CD4-positive, alpha-beta T cell treated with Interleukin-17A for 4 hours (primary cell): ENCODE measurements at places on chromosomes 13 and 19.

GRCh38 chr13:107554460-107554859 is 660.9 kb downstream of the LIG4 start:
- DNase-seq = no peak

GRCh38 chr13:23695711-23696464 is 125.7 kb downstream of the TNFRSF19 start:
- peak; percentile 71 for DNase-seq

GRCh38 chr13:106443607-106444322 is 91.7 kb downstream of the EFNB2 start:
- DNase-seq = no peak

DNA sequence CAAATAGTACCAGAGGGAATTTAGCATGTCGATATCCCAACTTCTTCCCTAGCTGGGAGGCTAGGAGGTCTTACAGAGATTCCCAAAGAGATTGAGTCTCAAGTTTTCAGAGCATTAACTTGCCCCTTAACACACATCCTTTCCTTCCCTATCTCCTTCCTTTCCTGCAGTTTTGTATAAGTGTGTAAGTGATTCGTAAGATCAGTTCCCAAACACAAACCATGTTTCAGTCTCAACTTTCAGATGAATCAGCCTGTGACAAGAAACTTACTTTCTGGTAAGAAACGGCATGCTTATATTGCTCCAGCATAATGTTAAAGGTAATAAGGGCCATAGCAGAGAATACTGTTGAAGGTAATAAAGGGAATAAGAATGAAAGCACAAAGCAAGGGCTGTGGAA is 472.2 kb downstream of the LIG4 start:
- DNase-seq = no peak

- no peak for DNase-seq
Measured at GRCh38 chr13:31224174-31224669, 24.4 kb downstream of the B3GLCT start.

- peak; percentile 33 for DNase-seq
Measured at GRCh38 chr19:6482343-6482686, 728 bp upstream of the DENND1C start.
